ENCODE measurements at places on chromosomes 7 and 10. TPM values are rescaled to one million over a fixed set of nuclear protein-coding genes. Genes with fewer than 3 reads are reported as not detected.

GRCh38 chr10:47207281-47207615 lies 92.7 kb upstream of the GDF10 start:
- no peak for DNase-seq

- DNase-seq, result no peak
Measured at GRCh38 chr7:151322906-151323305, 18.7 kb upstream of the NUB1 start.

DNA sequence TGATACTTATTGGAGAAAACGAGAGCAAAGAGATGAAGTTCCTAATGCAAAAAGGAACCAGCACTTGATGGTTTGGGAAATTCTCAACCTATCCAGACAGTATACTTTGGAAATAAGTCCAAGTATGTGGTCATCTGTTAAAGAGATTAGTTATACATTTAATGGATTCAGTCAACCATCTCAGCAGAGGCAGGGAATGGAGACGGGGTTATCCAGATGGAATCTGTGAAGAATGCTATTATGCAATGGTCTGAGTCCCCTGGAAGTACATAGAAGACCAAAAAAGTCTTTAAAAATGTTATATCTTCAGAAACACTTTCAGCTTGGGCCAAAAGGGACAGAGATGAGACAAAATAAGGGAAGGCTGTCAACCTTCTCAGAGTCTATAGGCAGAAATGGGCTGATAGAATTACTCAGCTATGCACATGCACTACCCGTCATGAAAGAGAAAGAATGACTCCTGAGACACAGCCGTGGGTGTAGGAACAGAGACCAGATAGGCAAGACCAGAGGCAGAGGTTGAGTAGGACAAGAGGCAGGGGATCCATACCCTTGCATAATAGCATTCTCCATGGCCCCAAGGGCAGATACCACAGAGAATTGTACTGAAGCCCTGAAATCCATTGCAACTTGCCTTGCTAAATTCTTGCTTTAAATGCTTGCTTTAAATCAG lies 738.8 kb upstream of the POT1 start:
- no peak for DNase-seq

GRCh38 chr10:131875501-131875900 lies 25.3 kb upstream of the PPP2R2D start:
- DNase-seq, result no peak

DNA sequence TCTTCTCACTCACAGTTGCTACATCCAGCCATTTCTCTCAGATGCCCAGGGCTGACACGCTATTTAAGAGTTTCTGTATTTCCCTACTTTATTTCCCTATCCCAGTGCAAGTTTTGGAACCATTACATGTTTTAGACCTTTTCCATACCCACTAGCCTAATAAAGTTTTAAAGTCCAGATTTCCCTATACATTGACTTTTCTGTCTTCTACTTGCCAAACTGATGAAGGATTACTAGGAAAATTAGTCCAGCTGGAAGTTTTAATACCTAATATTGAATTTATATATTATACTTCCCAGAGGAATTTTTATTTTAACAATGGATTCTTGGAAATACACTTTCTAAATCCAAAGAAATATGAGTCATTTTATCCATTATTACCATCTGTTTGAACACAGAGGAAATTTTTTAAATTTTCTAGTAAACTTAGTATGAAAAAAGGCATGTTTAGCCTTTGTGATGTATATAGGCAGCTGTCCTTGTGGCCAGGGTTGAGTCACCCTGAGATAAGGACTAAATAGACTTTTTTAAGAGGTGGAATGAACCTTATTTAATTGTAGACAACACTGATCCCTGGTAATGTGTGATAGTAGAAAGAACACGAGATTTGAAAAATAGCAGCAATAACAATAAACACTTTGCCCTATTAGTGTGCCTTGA lies 205.0 kb downstream of the TFEC start:
- DNase-seq, result no peak

GRCh38 chr7:142855756-142856564 lies 1.1 kb downstream of the EPHB6 start:
- DNase-seq, result no peak

- peak; percentile 61 for DNase-seq
Measured at GRCh38 chr7:125136755-125137532, 207.3 kb upstream of the POT1 start.

SMNDC1 gene
- total RNA-seq, result 16.3 TPM

Measured in PC-3 (cell line).